ENCODE measurements at places on chromosomes 16 and 17.

DNA sequence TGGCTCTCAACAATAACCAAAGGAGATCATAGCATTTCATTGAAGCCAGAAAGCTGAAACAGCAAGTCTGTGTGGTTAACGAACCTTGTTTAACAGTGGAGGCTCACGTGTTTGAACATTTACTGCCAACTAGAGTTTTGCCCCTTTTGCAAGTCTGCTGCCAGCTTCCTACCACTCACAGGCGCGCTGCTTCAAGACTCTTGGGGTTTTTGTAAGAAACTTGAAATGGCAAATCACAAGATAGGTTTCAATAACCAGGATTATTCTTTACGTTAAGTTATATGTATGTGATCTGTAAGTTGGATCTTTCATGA is 1.2 kb downstream of the SNTB2 start:
- DNase-seq: peak; percentile 29

GRCh38 chr17:16987830-16988601 is 16.1 kb upstream of the TNFRSF13B start:
- DNase-seq: peak; percentile 55

- no peak for DNase-seq
Measured at GRCh38 chr16:8963010-8963820, 491 bp downstream of the USP7 start.

DNA sequence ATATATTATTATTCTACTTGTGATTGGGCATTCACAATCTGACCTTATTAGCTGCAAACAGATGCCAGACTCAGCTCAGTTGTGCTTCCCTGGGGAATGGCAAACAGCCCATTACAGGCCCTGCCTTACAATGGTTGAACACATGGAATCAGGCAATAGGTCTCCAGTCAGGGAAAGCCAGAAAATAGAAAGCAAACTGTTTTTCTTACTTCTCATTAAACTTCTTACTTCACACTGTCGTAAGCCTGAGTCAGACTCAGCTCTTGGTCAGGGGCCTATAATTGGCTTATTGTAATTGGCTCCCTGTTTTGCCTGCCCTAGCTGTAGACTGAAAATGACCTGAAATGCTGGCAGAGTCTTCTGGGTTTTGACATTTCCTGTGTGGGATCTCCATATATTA is 77.0 kb upstream of the CA10 start:
- no peak for DNase-seq

DNA sequence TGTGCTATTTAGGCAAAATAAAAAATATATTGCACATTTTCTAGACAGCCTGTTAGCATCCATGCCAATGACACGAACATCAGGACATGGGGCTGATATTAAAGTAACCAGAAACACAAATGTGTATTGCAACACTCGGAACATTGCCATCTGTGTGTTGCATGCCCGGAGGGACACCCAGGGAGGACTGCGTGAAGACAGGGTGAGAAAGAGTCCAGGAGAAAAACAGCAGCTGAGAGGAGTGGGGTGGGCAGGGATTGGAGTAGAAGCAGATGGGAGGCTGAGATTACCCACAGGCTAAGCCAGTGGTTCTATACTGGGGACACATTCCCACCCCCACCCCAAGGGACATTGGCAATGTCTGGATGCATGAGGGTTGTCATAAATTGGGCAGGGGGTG is 114.8 kb downstream of the GRIN2A start:
- DNase-seq: no peak
